Urinary bladder (tissue), 4 donors: ENCODE measurements at places on chromosomes 12 and 14. TPM values are rescaled to one million over a fixed set of nuclear protein-coding genes. Genes with fewer than 3 reads are reported as not detected.

Gene SMCO2
- total RNA-seq = not detected

Gene SLC38A4
- total RNA-seq = 8.8 TPM

Gene BEST3
- 4.4 TPM for total RNA-seq

Gene WDHD1
- 14.1 TPM for total RNA-seq

Gene SLIRP
- 174 TPM for total RNA-seq

Gene MYH6
- total RNA-seq = 0.26 TPM

Gene KRT2
- total RNA-seq = not detected

Gene CARMIL3
- 1.5 TPM for total RNA-seq

Gene NEDD8
- total RNA-seq = 73.8 TPM

Gene ARID2
- total RNA-seq = 77.4 TPM

Gene DAD1
- total RNA-seq = 214 TPM

Gene LRRC23
- total RNA-seq = 9.2 TPM

DNA sequence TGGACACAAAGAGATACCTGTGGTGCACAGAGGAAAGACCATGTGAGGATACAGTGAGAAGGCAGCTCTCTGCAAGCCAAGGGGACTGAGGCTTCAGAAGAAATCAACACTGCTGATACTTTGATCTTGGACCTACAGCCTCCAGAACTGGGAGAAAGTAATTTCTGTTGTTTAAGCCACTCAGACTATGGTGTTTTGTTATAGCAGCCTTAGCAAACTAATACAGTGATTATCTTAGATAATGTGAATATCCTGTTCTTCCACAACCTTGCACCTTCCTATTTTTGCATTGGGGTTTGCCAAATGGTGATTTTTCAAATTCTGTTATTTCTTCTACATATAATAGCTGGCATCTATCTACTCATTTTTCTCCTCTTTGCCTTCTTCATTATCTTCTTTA lies 8.2 kb upstream of the C14orf93 start:
- DNase-seq = no peak

GRCh38 chr12:18837025-18837424 lies 99.1 kb downstream of the CAPZA3 start:
- DNase-seq = peak; percentile 25

- DNase-seq = no peak
These were observed 879 bp upstream of the HSPB8 start for GRCh38 chr12:119177724-119178380.

GRCh38 chr14:92945959-92946846 lies 23.3 kb downstream of the CHGA start:
- no peak for DNase-seq

DNA sequence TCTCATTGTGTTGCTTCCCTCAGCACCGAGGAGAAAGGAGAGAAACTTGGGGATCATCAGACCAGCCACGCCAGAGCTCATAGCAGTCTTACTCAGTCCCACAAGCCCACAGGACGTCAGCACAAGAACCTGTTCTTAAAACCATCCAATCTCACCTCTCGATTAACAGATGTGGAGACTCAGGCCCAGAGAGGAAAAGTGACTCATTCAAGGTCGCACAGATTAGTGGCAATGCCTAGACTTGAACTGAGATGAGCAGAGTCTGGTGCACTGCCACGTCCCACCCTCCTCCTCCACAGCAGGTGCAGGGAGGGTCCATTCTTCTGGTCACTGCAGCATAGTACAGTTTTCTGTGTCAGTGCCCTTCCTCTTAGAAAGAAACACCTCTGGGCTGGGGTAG lies 154.9 kb upstream of the PZP start:
- no peak for DNase-seq

- DNase-seq = no peak
These were observed 1.6 kb downstream of the GABARAPL1 start for GRCh38 chr12:10214136-10214894.

DNA sequence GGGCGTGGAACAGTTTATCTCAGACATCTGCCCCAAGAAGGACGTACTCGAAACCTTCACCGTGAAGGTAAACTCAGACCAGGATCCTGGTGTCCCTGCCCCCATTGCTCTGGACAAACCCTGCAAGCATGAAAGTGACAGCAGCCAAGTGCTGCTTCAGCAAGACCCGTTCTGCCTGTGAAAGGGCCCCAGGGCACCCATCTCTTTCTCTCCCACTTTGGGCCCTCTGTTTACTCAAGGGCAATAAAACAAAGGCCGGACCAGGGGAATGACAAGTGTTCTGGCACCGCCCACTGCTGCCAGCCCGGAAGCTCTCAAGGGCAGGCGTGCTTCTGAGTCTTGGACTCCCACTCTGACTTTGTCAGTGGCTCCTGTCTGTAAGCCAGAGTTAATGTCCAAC lies 35.3 kb downstream of the CD9 start:
- no peak for DNase-seq

DNA sequence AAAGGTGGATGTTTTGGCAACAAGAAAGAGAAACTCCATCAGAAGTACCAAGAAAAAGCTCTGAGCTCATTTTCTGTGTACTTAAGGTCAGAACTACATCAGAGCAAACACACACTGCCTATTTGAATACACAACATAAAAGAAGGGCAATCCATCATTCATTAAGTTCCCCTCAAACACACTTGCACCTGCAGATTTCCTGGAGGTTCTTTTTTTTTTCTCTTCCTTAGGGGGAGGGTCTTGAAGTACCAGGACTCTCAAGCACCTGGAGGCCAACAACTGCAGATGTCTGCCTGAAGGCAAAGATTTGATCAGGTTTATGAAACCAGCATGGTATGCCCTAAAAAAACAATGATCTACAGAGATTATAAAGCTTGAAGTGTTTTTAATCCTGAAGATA lies 26.1 kb upstream of the PTHLH start:
- DNase-seq = no peak

DNA sequence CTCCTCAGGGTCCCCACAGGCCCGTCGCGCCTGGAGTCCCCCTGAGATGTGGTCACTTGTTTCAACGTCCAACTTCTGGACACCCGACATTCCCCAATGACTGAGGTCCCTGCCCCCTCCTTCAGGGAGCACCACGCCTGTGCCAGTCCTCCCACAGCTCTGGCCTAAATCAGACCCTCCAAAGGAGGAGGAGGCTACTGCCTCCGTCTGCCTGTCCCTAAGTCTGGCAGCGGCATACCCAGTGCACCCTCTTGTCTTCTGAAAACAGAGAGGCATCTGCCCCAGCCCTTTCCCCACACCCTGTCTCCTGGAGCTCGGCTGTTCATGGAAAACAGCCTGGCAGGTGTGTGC lies 46.2 kb downstream of the TESC start:
- DNase-seq = no peak

DNA sequence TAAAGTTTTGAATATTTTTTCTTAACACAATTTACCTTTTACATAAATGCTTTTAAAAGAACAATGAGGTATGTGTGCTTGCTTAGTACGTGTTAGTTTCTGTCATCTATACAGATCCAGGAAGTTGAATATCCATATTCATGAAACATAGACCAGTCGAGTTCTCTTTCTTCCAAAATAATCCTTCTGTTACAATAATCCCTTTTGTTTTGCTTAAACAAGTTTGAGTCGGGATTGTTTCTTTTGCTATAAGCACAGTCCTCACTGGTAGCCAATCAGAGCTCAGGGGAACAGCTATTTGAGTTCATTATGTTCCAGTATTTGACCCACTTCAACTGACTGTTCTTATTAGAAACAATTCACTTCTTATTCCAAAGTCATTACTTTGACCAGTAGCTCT lies 214.7 kb upstream of the FLRT2 start:
- no peak for DNase-seq

- no peak for DNase-seq
These were observed 11.5 kb upstream of the ITGA5 start for GRCh38 chr12:54430471-54431069.

GRCh38 chr14:74924061-74924460 lies 1.0 kb upstream of the RPS6KL1 start:
- DNase-seq = no peak

- DNase-seq = no peak
These were observed 152.5 kb downstream of the PTPRO start for GRCh38 chr12:15474766-15475165.

- DNase-seq = no peak
These were observed 60.0 kb downstream of the PLEKHG7 start for GRCh38 chr12:92762773-92763172.

DNA sequence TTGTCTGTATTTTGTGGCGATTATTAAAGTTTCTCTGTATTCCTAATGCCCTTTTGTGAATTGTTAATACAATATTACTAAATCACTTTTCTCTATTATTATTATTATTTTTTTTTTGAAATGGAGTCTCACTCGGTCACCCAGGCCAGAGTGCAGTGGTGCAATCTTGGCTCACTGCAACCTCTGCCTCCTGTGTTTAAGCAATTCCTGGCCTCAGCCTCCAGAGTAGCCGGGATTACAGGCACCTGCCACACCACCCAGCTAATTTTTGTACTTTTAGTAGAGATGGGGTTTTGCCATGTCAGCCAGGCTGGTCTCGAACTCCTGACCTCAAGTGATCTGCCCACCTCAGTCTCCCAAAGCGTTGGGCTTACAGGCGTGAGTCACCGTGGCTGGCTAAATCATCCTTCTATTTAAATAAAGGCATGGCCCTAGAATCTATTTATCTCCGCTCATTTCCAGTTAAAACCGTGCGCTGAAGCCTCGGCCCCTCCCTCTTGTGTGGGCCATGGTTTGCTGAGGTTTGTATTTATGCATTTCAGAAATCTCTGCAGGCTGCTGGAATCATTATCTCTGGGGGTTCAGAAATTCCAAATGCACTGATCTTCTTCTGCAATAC lies 1136.4 kb upstream of the TMEM132C start:
- no peak for DNase-seq

- no peak for DNase-seq
These were observed 63.5 kb downstream of the NINJ2 start for GRCh38 chr12:599756-600155.

DNA sequence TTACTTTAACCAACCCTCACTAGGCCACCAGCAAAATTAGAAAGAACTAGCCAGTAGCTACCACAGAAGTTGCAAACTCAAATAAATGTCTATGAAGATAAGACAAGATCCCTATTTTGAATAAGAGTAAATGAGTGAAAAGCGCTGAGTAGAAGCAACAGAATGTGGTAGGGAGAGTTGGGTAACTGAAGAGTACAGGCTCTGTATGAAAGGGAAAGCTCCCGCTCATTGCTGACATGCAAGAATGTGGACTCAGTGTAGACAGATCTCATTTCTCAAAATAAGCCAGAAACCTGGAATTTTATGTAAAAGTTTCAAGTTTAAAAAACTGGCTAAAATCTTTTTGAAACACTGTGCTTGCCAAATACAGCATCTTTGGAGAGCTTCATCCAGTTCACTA lies 63.9 kb downstream of the NAV3 start:
- DNase-seq = no peak

DNA sequence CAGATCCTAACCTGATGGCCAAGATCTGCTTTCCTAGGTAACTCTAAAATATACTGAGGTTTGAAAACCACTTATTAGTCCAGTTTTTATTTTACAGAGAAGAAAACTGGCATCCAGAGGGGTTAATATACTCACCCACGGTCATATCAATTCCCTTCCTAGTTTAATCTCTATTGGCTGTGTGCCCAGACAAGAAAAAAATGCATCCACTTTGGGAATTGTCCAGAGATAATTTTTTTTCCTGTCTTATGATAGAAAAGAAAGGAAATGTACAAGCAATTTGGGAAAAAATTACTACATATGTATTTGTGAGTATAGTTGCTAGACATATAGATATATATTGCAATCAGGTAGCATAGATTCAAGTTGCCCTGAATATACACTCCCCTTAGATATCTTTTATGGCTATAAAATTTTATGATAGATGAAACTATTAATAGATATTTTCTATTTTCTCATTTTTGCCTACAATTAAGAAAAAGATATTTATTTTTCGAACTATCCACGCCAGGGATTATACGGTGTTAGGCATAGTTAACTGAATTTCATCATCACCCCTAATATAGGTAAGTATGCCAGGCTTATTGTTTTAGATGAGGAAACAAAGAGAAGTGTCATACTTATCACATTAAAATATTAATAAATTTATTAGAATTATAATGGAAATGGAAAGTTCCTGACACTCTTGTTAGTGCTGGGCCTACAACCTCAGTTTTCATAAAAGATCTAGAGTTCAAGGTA lies 100.5 kb upstream of the SLC38A2 start:
- DNase-seq = no peak

DNA sequence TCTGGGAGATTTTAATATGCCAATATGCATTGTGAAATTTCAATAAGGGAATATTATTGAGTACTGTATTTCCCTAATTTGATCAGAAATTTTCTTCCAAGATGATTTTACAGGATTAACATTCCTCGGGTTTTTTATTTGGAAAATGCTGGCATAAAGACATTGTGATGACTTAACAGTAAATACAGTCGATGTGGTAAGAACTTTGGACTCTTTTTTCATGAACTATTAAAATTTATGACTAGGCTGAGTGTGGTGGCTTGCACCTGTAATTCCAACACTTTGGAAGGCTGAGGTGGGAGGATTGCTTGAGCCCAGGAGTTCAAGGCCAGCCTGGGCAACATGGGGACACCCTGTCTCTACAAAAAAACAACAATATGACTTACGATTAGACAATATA lies 197.1 kb upstream of the RASSF8 start:
- no peak for DNase-seq

DNA sequence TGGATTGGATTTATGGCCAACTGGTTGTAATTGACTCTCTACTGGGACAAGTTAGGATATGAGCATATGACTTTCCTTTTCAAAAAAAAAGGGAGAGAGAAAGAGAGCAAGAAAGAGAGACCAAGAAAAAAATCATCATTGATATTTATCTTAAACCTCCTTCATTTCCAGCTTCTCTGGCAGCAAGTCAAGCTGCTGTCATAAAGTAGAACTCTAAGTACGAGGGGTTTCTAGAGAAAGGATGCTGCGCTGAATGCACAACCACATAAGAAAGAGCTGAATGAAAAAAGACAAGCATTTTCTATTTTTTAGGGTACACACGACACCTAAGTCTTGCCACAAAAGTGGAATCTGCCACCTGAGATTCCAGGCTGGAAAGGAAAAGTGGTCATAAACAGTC lies 182.6 kb downstream of the SLC25A21 start:
- DNase-seq = no peak

DNA sequence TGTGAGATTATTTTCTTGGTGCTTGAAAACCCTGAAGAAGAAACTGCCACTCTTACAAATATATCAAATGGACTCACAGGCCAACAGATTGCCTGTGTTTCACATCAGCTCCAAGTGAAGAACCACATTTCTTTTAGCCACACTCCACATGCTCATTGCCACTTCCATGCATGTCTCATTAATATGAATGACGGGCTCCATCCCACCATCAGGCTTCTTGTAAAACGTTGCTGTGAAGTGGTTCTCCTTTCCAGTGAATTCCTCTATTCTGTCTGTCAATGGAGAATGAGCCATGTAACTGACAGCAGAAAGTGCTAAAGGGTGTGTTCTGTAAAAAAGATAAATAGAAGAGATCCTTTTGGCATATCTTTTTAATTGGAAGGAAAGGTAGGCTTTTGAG lies 188.2 kb upstream of the RMST start:
- no peak for DNase-seq

GRCh38 chr12:102463659-102464249 lies 16.6 kb downstream of the IGF1 start:
- DNase-seq = no peak

- DNase-seq = no peak
These were observed 43.1 kb downstream of the AKAP6 start for GRCh38 chr14:32372154-32372553.

GRCh38 chr12:88381466-88381865 lies 198.8 kb downstream of the KITLG start:
- no peak for DNase-seq
